Erythroblast (primary cell): ENCODE measurements at places on chromosomes 4 and X.

- no peak for DNase-seq
Measured at GRCh38 chr4:147355032-147355656, 125.8 kb upstream of the EDNRA start.

DNA sequence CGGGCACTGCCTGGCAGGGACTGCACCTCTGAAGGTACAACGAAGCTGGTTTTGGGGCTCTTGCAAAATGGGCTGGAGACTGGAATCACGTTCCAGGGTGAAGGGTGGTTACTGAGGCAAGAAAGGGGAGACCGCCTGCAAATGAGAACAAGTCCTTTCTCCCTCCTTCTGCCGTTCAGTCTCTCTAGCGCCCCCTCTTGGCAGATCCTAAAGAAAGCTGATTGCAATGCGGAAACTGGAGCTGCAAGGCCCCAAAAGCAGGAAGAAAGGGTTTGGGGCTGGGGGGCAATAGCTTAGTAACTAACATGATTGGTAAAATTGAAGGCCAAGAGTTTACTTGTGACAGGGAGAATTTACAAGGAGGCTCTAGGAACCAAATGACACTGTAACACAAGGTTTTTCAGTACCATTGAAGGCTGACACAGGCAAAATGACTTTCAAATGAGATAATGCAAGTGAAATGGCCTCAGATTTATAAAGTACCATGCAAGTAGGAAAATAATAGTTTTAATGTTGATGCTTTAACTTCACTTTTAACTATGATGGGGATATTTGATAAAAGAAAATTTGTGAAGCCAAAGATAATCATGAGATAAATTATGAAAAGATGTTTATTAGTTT is 222.7 kb upstream of the HAND2 start:
- DNase-seq = peak; percentile 61

DNA sequence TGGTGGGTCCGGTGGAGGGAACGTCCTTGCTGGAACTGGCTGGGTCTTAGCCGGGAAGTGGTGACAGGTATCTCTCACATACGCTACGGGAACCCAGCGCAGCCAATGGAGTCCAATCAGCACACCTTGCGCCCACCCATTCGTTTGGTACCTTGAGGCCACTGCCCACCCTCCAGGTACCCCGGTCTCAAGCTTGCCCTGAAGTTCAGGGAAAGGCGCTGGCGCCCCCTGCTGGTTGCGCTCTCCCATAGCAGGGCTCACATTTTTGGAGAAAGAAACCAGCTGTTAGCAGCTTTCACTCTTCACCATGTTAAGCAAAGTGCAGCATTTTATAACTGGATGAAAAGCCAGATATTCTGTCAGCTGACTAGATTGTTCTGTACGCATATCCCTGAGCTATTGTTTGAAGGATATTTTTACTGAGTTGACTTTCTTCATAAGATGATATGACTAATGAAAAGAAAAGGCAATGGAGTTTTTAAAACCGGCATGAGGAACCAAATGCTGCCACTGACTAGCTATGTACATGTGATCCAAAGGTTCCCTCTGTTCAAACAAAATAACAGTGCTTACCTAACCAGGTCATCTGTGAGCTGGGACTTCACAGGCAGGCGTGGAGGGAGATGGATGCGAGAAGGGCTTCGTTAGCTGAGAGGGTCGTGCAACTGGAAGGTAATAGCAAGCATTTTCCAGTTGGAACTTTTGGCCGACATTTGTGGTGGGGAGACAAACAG is 43.7 kb downstream of the OTOP1 start:
- peak; percentile 35 for DNase-seq

DNA sequence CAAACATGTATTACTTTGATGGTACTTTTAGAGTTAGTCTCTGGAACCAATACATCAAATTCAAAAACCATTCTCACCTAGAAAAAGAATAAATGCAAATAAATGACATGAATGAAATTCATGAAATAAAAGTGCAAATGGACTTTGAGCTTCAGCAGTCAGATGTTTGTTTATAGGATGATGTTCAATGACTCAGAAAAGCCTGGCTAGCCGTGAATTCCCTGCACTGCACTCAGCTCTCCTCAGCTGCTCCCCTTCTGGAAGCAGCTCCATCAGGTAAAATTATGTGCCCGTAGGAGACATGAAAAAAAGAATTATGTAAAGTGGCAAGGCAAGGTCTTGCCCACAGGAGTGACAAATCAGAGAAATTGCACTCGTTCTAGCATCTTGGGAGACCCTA is 390.6 kb downstream of the GPM6A start:
- no peak for DNase-seq

DNA sequence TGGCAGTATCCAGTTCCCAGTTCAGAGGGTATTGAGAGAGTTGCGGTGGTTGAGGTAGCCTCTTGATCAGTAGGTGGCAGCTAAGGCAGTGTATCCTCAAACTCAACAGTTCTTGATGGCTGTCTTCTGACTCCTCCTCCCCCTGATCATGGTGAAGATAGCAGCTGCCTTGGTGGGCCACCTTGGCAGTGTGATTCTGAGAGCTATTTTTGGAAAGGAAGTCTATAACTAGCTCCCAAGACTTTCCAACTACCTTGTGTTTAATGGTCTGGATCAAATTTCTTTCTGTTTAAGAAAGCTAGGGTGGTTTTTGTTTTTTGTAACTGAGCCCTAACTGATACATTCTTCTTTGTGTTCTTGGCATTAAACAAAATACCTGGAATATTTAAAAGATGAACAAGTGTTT is 10.5 kb upstream of the TBC1D19 start:
- DNase-seq = no peak

DNA sequence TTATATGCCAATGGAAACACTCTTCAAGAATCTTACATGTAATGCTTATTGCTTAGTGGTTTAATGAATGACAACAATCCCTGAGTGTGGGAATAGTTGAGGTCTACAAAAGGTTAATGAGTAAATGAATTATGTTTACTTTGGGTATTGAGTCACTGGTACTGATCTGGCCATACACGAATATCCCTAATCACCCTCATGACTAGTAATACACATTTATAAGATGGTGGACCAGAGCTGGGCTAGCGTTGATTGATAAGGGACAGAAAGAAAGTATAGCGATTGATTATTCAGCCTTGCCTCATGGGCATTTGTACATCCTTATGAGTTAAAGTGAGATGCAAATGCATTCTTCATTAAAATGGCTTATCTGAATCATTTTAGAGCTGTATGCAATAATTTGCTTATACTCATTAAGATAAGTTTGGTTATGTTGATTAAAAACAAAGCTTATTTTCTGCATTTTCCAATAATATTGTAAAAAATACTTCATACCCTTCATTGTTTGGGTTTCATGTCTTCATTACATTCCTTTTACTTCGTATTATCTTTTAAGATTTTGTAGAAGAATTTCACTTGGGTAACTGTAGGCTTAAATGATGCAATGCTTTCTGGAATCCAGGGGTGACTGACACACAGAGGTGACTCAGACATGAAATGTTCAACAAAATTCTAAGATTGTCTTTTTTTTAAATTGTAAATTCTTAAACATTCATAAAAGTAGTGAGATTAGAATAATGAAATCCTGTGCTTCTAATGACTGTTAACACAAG is 47.4 kb downstream of the FGF2 start:
- peak; percentile 2 for DNase-seq

GRCh38 chrX:10199212-10199611 is 42.4 kb downstream of the CLCN4 start:
- DNase-seq = peak; percentile 70

- DNase-seq = no peak
Measured at GRCh38 chr4:117378942-117379341, 293.6 kb upstream of the TRAM1L1 start.

- no peak for DNase-seq
Measured at GRCh38 chrX:121571333-121571732, 523.9 kb downstream of the GLUD2 start.

- DNase-seq = no peak
Measured at GRCh38 chr4:138226351-138226750, 15.8 kb downstream of the SLC7A11 start.

DNA sequence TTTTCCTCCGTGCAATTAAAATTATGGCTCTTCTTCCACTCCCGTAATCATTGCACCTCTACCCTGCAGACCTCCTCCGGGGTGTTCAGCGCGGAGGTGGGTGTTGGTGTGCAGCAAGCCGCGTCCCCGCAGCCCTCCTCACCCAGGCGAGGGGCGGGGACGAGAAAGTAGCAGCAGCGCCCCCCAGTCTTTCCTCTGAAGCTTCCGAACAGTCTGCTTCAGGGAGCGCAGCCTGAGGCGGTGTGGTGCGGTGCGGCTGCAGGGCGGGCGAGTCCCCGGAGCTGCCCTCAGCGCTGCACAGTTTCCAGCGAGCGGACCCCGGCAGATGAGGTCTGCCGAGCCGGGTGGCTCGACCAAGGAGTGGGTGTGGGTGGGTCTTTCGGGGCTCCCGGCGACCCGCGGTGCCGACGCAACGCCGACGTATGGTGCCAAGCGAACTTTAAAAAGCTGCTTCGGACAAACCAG is at the start of gene FRAS1:
TSS of gene FRAS1 (plus strand) at position 189 of the 465 bp plus-strand sequence. CDS start 687 bp downstream, outside the sequence.
- DNase-seq = no peak

GRCh38 chr4:113959539-113959937 is 19.9 kb downstream of the ARSJ start:
- DNase-seq = no peak

GRCh38 chr4:169484485-169484884 is 127.9 kb downstream of the NEK1 start:
- no peak for DNase-seq

- DNase-seq = no peak
Measured at GRCh38 chrX:155874571-155875244, 6.4 kb upstream of the VAMP7 start.

DNA sequence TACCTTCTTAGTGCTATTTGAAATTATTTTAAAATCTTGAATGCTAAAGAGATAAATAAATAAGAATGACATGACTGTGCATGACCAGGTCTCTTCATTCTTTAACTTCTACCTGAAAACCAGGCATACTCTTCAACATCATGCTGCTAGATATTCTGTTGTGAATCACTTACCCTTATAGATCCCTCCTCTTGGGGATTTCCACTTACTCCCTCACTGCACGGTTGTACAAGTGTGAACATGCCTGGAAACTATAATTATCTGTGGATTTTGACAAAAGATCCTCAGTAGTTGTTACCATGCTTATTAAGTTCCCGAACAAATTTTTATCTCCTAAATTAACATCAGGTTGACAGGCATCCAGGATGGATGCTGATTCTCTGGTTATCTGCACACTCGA is 54.3 kb downstream of the ADGRL3 start:
- no peak for DNase-seq

DNA sequence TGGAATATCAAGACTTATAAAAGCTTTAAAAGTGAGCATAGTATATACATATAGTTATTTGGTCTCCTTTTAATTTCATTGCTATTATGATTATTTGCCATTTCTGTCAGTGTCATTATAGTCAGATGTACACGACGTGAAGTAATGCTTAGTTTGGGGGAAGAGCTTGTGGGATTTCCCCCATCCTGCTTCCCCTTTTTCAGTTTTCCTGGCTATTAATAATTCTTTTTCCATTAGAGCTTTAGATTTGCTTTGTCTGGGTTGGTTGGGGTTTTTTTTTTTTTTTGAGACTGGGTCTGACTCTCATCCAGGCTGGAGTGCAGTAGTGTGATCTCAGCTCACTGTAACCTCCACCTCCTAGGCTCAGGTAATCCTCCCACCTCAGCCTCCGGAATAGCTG is 5.4 kb downstream of the ABCE1 start:
- no peak for DNase-seq

GRCh38 chr4:28948501-28948900 is 1771.7 kb upstream of the PCDH7 start:
- DNase-seq = no peak

GRCh38 chr4:19514276-19515070 is 737.2 kb upstream of the SLIT2 start:
- no peak for DNase-seq

- DNase-seq = no peak
Measured at GRCh38 chr4:24973404-24973746, 57.4 kb downstream of the LGI2 start.

GRCh38 chr4:183871581-183871980 is 33.5 kb upstream of the STOX2 start:
- DNase-seq = no peak

- DNase-seq = no peak
Measured at GRCh38 chrX:69124108-69124507, 41.1 kb downstream of the PJA1 start.

DNA sequence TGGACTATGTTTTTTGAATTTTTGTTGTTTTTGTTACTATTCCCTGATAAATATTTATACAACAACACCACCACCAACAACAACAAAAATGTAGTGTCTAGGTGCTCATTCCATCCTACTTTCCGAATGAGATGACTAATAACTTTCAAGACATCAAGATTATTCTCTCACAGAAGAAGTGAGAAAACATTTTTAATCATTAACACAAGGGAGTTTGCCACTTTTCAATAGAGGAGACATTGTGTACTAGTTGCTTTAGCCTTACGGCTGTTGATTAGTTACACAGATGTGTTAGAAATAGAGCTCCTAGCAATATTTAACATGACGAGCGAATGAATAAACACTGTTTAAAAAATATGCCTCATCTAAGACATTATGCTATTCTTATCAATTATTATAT is 898.8 kb downstream of the C4orf33 start:
- DNase-seq = no peak

DNA sequence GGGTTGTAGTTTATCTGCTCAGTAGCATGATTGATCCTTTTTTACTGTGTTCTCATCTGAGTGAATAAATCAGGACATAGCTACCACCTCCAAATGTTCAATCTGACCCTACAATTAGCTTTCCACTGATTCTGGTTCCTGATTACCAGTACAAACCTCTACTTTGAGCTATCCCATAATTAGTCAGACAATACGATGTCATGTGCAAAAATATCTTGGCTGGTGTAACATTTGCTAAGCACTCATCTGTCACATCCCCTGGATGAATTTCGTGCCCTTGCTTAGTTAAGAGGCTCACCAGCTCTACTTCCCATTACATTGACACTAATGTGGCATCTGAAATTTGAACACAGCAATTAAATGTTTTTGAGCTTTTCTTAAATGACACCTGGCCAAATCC is 1101.0 kb upstream of the PCDH7 start:
- DNase-seq = no peak

DNA sequence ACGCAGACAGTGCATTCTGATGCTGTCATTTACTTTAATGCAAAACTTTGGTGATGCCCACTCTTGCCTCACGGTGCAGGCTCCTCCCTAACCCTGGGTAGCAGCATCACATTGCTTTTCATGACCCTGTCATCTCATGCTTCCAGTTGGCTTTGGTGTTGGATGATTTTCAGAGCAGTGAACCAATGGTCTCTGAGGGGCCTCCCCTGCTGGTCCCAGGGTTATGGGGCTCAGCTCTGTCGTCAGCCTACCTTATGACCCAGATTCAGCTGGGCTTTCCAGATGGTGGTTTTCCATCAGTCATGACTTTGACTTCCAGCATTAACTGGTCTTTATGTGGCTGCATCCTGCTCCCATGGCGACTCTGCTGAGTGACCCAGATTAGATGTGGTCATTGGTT is 56.0 kb downstream of the NOP14 start:
- no peak for DNase-seq

- no peak for DNase-seq
Measured at GRCh38 chr4:77014256-77014655, 61.5 kb downstream of the CCNI start.

GRCh38 chrX:107766470-107767150 is 9.0 kb downstream of the TSC22D3 start:
- DNase-seq = no peak
